ENCODE measurements at places on chromosomes 5 and 9. TPM values are rescaled to one million over a fixed set of nuclear protein-coding genes. Genes with fewer than 3 reads are reported as not detected.

HINT2 gene
- total RNA-seq, result 49.9 TPM

FBXO4 gene
- total RNA-seq, result 13.7 TPM

RLN1 gene
- total RNA-seq, result not detected

ZNF366 gene
- total RNA-seq, result 4.1 TPM

CHSY3 gene
- total RNA-seq, result 1.4 TPM

MARVELD2 gene
- 1.2 TPM for total RNA-seq

Measured in adrenal gland (tissue), 19 donors.